ENCODE measurements at places on chromosomes 11 and 22. TPM values are rescaled to one million over a fixed set of nuclear protein-coding genes. Genes with fewer than 3 reads are reported as not detected.

FAM181B gene
- total RNA-seq: under 0.01 TPM

C22orf31 gene
- not detected for total RNA-seq

MS4A6E gene
- not detected for total RNA-seq

GRCh38 chr11:95977534-95978174, 53.7 kb upstream of the MTMR2 start:
- peak; percentile 50 for DNase-seq

DNA sequence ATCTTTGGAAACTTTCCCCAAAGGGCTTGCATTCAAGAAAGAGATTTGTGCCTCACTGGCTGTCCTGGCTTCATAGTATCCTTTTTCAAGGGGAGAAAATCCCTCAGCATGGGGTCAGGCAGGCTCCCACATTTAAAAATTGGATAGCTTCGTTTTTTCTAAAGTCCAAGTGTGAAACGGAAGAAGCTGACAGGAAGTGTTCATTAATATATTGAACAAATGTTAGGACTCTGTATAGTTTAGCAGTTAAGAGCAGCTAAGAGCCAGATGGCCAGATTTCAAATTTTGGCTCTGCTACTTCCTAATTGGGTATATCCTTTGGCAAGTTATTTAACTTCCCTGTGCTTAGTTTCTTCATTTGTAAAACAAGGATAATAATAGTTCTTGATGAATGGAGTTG, 354.9 kb upstream of the FAT3 start:
- DNase-seq: no peak

DNA sequence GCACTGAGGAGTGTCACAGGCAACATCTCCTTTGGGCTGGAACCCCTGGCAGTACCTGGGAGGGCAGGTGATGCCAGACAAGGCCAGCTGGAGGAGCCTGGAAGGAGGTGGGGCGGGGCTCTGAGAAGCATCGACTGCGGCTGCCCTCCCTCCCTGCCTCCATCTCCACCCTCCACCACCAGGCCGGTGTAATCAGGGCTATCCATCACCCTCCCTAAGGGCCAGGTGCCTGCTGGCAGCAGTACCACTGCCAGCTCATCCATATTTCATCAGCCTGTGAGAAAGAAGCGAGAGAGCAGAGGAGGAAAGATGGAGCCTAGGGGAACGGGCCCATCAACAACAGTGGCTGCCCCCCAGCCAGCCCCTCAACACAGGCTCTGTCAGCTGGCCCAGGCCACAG, 51.4 kb upstream of the RASD2 start:
- DNase-seq: peak; percentile 26

DNA sequence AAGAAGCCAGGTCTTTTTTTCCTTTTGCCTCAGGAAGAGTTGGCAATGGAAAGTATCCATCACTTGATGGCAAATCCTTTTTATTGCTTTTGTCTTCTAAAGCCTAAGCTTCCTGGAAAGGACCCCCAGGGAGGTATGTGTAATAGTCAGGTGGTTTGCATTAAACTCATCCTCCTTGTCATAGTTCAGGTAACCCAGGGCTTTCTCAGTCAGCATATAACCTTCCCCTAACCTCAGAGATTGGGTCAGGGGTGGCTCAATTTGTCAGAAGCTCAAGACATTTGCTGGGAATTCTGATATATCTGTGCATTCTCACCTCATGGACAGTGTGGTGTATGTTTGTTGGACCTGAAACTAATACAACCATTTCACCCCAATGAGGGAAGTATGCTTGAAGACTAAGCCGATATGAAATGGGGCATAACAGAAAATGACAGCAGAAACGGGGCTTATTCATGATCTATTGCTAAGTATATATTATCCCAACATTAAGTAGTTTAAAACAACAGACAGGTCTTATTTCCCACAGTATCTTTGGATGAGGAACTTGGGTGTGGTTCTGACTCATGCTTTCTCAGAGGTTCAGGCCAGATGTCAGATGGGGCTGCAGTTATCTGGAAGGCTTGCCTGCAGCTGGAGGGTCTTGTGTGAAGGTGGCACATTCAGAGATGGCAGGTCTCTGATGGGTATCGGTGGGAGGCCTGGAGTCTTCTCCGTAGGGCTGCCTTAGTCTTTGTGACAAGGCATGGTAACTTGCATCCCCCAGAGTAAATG, 135.8 kb upstream of the SPON1 start:
- DNase-seq: no peak

All from osteoblast (primary cell).